MM.1S (cell line): ENCODE measurements at places on chromosomes 11 and 22.

DNA sequence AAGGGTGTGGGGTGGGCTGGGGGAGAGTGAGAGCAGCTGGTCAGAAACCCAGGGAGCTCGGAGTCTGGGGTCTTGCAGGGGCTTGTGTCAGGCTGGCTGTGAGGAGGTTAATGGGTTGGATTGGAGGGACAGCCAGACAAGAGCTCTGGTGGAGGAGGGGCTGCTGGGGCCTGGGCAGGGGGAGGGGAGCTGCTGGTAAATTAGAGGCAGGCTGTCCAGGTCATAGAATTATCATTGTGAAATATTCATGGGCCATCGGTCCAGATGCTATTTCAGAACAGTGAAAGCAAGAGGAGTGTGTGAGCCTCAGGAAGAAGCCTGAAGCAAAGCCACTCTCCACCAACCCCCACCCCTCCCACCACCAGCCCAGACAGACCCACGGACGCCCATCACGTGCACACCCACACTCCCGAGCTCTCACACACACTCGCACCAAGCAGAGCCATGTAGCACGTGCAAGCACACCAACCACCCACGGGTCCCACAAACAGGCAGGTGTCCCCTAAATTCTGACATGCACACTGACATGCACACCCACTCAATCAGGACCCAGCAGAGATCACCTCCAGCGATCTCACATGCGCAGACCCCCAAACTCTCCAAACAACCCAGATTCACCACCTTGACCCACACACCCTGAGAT lies 18.8 kb downstream of the RTN4RL2 start:
- DNase-seq: no peak

DNA sequence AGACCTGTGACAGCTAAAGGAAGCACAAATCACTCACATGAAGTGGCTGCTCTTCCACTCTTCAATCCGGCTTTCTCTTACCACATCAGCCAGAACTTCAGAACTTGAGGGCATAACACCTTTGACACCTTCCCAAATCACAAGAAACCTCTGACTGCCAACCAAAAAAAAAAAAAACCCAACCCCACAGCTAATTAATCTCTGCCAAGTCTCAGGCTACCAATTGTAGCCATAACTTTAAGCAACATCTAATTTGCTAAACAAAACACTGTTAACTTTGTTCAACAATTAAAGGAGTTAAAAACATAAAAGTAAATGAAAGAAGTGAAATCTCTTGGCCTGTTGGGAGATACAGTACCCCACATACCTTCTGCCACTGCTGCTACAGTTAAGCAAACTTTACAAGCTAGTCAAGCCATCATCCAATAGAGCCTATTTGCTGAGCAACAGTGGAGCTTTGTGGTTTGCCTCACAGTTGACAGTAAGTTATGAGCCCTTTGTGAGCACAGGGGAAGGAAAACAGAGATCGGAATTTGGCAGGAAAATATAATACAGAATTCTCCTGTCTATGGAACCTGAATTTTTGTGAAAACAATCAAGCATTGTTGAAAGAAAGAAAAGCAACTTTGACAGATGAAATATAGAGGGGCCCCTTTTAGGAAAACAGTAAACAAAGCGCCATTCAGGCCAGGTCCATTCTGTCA lies at the start of gene SOX6:
Gene SOX6 (minus strand): TSS at position 490 of the 704 bp plus-strand sequence. CDS start 15,298 bp downstream, outside the sequence.
- DNase-seq: no peak

- no peak for DNase-seq
Observed at GRCh38 chr11:114619659-114620173, 24.1 kb upstream of the NXPE4 start.

DNA sequence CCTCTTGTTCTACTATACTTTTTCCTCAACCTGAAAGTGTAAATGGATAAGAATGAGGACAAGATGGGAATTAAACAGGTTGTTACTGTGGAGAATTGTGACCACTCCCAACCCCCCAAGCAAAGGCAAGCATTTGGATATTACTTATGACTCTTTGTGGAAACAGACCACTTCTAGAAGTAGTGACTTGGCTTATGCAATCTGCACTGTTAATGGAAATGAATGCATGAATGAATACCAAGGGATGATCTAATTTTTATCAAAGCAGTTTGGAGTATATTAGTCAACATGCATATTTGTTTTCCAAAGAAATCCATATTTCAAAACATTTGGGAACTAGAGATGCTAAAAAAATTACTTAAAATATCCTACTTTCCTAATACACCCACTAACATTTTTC lies 35.3 kb downstream of the AMOTL1 start:
- DNase-seq: no peak

GRCh38 chr11:26997378-26997777 lies 3.5 kb downstream of the FIBIN start:
- no peak for DNase-seq

DNA sequence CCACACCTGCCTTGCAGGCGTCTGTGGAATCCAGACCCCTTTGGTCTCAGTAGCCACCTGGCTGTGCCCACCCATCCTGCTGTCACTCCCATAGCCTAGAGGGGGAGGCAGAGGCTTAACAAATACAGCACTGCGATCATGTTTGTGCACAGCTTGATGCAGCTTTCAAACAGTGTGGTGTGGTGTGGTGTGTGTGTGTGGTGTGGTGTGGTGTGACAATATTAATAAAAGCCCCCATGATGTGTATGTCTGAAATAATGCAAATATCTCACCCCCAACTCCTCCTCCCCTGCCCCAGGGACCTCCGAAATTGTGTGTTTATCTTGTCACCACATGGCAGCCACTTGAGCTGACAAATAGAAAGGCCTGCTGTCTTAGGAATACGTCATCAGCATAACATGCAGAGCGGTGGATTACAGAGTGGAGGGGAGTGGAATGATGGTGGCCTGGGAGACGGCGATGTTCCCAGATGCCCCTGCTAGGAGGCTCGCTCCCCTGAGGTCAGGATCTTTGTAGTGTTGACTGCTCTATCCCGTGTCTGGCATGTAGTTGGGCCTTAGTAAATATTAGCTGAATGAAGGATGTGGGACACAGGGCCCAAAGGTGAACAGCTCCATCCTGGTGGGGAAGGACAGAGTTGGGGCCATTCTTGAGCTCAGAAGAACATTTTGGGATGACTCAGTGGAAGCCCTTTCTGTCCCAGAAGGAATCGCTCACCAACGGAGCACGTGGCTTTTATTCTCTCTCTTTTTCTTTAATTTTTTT lies 2.8 kb downstream of the PDXP start:
- DNase-seq: no peak

GRCh38 chr22:40024201-40025061 lies 29.7 kb downstream of the FAM83F start:
- peak; percentile 53 for DNase-seq

DNA sequence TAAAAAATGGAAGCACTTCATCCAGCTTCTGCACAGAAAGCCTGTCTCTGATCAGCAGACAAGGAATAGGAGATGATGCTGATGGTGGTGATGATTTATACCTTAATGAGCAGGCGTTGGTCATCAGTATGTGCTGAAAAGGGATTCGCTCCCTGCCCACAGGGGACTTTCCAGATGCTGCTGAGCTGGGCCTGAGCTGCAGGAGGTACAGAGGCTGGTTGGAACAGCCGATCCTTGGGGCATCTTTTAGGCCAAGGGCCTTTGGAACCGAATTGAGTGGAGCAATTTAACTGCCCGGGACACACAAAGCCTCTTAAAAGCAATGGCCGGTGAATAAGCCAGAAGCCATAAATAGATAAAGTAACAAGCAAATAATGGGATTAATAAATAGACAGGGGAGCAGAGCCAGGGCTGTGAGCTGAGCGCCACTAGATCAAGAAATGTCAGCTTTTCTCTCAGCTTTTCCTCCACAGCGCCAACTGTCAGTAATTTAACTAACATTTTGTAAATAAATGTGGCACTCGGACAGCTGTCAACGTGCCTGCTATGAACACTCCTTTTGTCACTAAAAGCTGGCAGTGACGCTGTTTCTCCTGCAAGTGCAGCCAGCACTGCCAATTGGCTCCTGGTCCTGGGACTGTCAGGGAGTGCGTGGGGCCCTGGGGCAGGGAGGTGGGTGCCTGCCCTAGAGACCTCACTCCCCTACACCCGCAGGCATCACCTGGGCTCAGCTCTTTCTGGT lies 562.3 kb downstream of the NTM start:
- DNase-seq: no peak

DNA sequence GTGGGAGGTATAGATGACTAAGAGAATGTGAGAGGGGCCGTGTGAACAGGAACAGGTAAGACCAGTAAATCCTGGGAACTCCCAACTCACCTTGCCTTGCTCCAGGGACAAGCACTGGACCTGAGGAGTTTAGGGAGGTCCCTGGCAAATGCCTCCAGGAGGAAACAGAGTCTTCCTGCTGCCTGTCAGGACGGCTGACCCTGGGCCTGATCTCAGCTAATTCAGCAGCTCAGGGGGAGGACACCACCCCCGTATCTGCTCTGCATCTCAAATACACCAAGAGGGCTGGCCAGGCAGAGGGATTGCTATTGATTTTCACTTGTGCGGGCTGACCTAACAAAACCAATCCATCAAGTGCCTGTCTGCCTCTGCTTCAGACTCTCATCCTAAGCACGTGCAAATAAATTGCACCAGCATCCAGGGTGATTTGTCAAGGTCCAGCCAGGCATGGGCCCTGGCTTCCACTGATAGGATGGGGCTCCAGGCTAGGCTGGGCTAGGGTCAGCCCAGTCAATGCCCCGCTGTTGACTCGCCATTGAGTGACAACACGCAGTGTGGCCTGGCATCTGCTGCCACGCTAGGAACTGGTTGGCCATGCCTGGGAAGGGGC lies 20.3 kb downstream of the UQCR10 start:
- DNase-seq: no peak

GRCh38 chr11:131408025-131408640 lies 37.7 kb downstream of the NTM start:
- DNase-seq: peak; percentile 79

DNA sequence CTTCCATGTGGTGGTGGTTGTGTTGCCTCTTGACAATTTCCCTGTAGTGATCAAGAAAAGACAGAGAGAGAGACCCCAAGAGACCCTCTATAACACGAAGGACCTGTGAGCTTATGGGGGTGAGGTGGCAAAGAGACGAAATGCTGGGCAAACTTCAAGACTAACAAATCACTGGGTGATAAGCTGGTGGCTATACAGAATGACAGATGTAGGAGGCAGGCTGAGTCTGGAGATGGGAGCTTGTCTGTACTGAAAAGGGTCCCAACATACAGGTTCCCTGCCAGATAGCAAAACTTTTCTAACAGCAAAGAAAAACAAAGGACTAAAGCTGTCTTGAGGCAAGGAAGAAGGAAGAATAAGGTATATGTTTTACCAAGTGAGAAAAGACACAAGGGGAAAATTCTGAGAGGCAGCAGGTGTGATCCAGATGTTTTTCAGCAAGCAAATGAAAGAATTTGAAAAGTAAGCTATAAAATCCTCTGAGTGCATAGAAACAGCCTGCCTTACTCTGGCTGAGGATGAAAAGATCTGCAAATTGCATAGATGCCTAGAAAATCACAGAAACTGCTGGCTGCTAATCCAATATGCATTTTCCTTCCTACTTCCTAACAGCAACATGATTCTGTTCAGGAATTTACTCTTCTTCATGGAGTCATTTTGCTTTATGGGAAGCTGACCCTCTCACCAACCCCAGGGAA lies 21.9 kb upstream of the LYVE1 start:
- DNase-seq: no peak

- DNase-seq: no peak
Observed at GRCh38 chr11:106540001-106540400, 462.5 kb downstream of the AASDHPPT start.

- DNase-seq: peak; percentile 72
Observed at GRCh38 chr11:97880209-97880608, 1140.5 kb upstream of the CNTN5 start.

GRCh38 chr11:113261709-113262475 lies 52.5 kb upstream of the TTC12 start:
- peak; percentile 11 for DNase-seq

DNA sequence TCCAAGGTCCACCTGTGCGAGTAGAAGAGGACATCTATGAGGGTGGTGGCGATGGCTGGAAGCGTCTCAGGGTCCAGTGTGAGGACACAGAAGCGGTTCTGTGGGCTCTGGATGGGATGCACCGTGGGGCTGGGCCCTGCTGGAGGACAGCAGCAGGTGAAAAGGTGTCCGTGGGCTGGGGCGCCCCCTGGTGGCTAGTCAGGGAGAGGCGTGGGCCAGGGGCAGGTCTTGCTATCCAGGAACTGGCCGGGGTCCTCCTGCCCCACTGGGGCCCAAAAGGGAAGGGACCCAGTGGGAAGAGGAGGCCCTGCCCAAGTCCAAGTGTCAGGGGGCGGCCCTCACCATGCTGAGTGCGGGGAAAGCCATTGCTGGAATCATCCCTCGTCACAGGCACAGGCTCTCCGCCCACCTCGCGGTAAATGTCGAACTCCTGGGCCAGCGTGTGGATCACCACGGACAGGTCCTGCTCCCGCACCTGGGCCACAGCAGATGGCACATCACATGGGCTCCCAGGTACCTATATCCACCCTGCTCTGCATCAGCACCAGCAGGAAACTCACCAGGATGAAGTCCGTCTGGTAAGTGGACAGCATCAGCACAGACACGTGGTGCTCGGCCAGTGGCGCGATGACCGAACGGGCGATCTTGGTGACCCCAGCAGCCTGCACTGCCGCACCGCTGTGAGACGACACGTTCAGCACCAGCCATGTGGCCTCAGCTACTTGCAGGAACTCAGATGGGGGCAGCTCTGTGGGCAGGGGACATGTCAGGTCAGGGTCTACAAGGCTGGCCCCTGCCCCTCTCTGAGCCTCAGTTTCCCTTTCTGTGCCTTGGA lies 2.3 kb downstream of the CASTOR1 start:
- peak; percentile 53 for DNase-seq

DNA sequence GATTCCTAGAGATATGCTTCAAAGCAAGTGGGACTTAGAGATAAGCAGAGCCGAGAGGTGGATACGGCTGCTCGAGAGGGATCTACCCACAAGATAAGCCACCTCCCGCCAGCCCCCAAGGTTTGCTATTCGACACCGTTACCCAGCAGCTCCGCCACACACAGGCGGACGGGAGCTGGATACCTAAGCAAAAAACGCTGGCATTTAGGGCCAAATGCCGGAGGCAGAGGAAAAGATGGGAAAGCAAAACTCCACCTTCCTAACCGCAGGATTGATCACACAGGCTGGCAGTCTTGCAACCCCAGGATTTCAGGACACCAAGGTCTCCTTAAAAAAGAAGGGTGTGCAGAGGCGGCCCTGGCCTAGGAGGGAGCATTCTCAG lies 709 bp downstream of the FTH1 start:
- DNase-seq: peak; percentile 23

DNA sequence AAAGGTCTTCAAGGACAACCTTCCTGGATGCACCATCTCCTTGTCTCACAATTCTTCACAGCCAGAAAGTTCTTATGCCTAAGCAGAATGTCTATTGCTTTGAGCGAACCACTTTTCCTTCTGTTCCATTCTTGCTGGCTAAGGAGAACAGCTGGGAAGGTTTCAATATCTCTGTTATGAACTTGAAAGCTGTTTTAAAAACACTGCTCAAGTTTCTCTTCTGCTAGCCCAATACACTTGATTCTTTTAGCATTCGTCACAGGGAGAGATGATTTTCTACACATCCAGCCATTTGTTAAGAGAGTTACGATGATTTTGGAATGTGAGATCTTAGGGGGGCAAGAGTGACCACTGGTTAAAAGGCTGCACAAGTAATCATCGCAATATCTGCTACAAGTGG lies 249.3 kb downstream of the KIRREL3 start:
- no peak for DNase-seq

- DNase-seq: no peak
Observed at GRCh38 chr11:34176751-34177209, 71.4 kb downstream of the NAT10 start.

- no peak for DNase-seq
Observed at GRCh38 chr22:27391092-27391770, 410.3 kb downstream of the MN1 start.

- DNase-seq: no peak
Observed at GRCh38 chr22:24807284-24807950, 1.4 kb downstream of the SGSM1 start.

- no peak for DNase-seq
Observed at GRCh38 chr11:87459351-87459750, 421.6 kb downstream of the TMEM135 start.
